ENCODE measurements at places on chromosomes 11 and 22. TPM values are rescaled to one million over a fixed set of nuclear protein-coding genes. Genes with fewer than 3 reads are reported as not detected.

MUC2 gene
- not detected for polyA plus RNA-seq

IRAG1 gene
- polyA plus RNA-seq = 7.1 TPM

DDTL gene
- 0.98 TPM for polyA plus RNA-seq

FGF3 gene
- not detected for polyA plus RNA-seq

DNA sequence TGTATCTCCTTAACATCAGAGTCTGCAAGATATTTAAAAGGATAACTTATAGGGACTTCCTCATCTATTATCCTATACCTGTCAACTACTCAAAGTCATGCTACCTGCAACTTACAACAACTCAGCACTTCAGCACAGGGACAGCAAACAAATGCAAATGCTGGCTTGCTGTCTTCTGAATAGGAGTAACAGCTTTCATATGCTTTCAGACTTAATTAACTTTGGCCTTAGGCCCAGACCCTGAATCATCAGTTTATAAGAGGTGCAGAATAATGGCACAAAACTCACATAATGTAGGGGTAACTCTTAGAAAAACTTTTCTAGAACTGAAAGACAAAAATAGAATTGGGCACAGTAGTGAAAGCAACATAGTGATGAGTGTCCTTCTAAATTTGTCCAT lies 953.4 kb downstream of the DLG2 start:
- no peak for DNase-seq

DNA sequence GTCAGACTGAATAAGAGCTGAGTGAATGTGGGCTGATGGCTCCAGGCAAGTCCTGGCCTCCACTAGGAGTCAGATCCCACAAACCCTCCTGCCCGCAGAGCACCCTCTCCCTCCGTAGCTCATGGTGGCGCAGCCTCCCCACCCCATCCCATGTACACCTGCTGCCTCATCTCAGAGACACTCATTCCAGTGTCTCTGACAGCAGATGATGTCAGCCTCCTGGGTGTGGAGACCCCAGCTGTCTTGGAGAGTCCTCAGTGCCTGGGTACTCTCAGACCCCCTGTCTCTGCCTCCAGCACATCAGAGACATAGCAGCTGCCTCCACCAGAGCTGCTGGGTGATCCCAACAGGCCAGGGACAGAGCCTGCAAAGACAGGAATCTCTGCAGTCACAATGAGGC lies 9.5 kb downstream of the IGLL5 start:
- DNase-seq = no peak

DNA sequence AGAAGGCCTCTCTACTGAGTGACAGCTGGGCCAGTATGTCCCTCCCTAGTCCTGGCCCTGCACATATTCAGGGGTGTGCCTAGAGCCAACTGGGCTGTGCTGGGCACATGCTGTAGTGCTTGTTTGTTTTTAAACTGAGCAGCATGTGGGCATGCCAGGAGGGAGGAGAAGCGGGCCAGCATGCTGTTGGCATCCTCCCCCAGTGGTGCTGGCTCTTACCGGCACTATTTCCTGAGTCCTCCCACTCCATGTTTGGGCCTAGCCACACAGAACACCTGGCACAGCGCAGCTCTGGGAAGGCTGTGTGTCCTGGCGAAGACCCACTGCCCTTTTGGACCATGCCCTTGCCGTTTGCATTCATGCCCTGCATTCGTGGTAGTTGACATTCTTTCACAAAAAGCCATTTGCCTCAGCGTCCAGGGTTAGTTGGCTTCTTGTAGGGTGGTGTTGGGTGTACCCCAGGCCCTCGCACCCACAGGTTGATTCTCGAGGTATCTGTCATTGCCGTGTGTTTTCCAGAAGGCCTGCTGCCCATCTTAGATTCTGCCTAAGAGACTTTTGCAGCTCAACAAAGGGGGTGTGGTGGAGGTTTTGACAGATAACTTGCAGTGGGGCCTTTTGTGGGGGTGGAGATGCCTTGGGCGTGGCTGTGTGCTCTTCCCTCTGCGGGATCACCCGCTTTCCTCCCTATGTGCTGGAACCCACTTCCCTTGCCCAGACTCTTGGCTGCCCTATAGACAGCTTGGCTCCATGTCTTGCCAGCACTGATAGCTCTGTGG lies 13.6 kb downstream of the DGCR8 start:
- DNase-seq = no peak

GRCh38 chr11:56889986-56890385 lies 98.7 kb upstream of the OR5AK2 start:
- no peak for DNase-seq

- DNase-seq = no peak
These were observed 2.2 kb upstream of the VWCE start for GRCh38 chr11:61297341-61297740.

GRCh38 chr22:35231585-35232084 lies 25.7 kb upstream of the HMGXB4 start:
- DNase-seq = peak; percentile 32

Measured in adrenal gland (tissue), 19 donors.